ENCODE measurements at places on chromosomes 3 and 15. TPM values are rescaled to one million over a fixed set of nuclear protein-coding genes. Genes with fewer than 3 reads are reported as not detected.

- no peak within 1 kb of the TSS for H3K27ac ChIP-seq
- H3K4me1 ChIP-seq: peaks cover 4% of the 10 kb centered on the region
- no peaks in the 10 kb centered on the region for H3K36me3 ChIP-seq
- no peak within 1 kb of the TSS for H3K4me3 ChIP-seq
- peaks cover 3% of the 10 kb centered on the region for H3K27me3 ChIP-seq
These were observed at the start of gene DAZL for GRCh38 chr3:16604887-16605602. Gene DAZL, minus strand, starts transcription at chr3:16605423. Its CDS starts 218 bp downstream, at chr3:16605205.

DNA sequence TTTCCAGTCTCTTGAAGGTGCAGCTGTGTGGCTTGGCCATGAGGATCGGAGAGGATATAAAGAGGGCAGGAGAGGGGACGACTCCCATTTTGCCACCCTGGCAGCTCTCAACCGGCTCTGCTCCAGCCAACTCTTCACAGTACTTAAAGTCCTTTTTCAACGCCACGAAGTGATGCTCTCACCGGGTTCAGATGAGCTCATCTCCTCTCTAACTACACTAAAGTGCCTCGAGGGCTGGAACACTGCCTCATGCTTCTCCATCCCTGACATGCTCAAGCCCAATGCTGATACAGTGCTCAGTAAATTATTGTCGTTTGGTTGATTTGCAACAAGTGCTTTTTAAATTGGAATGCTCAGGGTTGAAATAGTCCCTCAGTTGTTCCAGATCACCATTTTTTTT is 97.8 kb downstream of the GTPBP8 start:
- no peaks in the 10 kb centered on the region for H3K36me3 ChIP-seq
- H3K27ac ChIP-seq: no peak overlapping the region
- DNase-seq: no peak
- no peak overlapping the region for H3K4me3 ChIP-seq

DNA sequence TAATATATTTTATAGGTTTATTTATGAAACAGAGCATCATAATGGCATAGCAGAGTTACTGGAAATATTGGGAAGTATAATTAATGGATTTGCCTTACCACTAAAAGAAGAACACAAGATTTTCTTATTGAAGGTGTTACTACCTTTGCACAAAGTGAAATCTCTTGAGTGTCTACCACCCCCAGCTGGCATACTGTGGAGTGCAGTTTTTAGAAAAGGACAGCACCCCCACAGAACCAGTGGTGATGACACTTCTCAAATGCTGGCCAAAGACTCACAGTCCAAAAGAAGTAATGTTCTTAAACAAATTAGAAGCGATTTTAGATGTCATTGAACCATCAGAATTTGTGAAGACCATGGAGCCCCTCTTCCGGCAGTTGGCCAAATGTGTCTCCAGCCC is 58.1 kb downstream of the DNAH1 start:
- peaks cover 7% of the 10 kb centered on the region for H3K27me3 ChIP-seq
- no peak for DNase-seq
- peaks cover 4% of the 10 kb centered on the region for H3K4me1 ChIP-seq
- no peaks in the 10 kb centered on the region for H3K36me3 ChIP-seq

DNA sequence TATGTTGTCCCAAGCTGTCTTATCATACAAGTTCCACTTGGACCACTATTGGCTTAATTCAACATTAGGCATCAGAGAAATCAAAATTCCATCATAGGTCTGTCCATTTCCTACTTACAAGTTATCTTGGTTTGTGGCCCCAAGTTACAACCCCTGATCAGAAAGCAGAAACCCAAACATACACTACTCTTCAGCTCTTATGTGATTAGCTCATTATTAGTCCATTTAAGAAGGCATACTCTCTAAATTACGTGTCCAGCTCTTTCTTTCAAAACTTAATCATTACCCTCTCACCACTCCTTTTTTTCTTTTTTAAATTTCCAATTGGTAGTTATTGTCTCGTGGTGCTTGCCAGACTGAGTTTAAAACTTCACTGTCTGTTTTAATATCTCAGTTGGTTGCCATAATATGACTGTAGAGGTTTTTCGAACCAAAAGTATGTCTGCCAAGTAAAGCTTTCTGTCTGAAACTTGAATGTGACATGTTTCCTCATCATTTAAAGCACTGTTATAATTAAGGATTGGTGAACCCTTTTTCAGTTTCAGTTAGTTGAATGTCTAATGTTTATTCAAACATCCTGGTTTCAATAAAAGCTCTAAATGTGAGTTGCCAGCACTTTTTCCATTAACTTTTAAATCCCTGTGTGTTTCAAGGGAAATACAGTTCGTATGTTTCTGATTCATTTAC is 150.3 kb downstream of the SAMMSON start:
- H3K4me3 ChIP-seq: no peak overlapping the region
- no peak overlapping the region for H3K27ac ChIP-seq
- H3K4me1 ChIP-seq: peaks cover 1% of the 10 kb centered on the region
- no peaks in the 10 kb centered on the region for H3K27me3 ChIP-seq

Gene SPTSSB
- total RNA-seq: 1.9 TPM

Gene BDH1
- 19.4 TPM for total RNA-seq

Gene TRAT1
- not detected for total RNA-seq

Gene GPR27
- total RNA-seq: 4.7 TPM
